ENCODE measurements at places on chromosomes 6 and 20.

DNA sequence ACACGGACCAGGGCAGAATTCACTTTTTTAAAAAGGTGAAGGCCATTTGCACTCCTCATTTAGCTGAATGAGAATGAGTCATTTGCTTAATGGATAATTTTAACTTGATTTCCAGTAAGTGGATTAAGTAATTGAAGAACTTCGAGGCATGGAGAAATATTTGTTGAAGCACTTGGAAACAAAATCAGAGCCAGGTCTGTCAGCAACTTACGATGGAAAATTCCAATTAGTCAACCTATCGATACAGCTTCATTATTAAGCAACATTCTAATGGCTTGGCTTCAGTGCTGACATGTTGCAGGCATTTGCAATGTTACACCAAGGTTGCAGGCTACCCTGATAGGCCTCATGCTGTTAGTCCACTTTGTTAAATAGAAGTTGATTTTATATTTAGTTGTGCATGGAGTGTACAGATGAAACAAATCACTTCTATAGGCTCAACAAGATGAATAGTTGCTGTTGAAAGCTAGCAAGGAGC lies 423.5 kb upstream of the SLC35B3 start:
- no peak for DNase-seq

GRCh38 chr6:129485746-129486145 lies 224.2 kb downstream of the ARHGAP18 start:
- DNase-seq: no peak

GRCh38 chr20:62623488-62624324 lies 18.6 kb upstream of the SLCO4A1 start:
- DNase-seq: no peak

DNA sequence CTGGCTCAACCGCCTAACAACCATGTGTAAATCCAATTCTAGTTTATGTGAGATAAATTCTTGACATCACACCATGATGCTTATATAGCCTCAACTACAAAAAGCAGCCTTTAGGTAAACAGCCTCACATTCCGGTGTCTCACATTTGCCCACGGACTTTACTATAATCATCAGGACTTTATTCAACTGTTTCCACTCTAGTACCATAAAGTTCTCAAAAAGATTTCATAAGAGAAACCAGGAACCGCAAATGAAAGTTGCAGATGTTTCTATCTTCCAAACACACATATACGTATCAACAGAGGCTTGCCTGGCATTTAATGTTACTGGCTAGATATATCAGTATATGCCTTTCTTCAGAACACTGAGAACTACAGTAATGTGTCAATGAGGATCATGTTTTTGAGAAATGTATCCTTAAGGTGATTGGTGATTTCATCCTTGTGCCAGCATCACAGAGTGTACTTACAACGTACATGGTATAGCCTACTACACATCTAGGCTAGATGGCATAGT lies 80.0 kb downstream of the EPB41L2 start:
- DNase-seq: no peak

DNA sequence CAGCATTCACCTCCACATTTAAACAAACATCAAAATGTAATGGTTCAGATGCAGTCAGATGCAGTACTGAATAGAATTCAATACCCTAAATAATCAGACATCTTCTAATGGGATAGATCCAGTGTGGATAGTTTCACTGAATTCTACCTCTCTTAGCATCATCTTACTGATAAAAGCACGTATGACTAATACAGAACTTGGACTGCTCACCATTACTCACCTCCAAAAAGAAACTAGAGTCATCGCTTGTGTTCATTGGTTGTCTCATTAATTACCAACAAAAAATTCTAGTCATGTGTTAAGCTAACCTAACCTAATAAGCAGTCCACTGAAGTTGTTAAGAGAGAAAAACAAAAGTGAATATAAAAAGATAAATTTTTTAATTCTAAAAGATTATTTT lies 165.9 kb upstream of the IRAK1BP1 start:
- no peak for DNase-seq

GRCh38 chr20:61801065-61801360 lies 264.7 kb downstream of the TAF4 start:
- DNase-seq: no peak

DNA sequence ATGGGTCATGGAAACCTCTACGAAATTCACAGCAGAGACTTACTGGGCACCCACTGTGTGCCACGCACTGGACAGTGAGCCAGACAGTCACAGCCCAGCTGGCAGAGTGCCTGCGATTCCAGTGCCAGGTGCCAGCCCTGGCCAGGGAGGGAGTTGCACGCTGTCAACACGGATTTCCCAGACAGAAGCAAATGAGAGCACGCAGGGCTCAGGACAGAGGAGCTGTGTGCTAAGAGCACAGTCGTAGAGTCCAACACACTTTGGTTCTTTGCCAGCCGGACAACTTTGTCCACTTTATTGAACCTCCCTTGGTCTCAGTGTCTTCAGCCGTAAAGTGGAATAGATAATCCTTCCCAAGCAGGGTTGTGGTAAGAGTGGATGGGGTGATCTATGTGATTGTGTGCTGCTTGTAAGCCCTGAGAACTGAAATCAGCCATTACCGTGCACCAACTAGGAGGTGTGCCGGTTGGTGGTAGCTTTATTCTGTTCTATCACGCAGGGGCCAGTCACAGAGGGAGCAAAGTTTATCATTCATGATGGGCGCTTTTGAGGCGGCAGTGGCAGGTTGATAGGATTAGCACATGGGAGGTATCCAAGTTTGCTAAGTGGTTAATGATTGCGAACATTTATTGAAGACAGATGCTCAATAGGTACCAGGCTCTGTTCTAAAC lies 40.6 kb downstream of the SIRPA start:
- no peak for DNase-seq

DNA sequence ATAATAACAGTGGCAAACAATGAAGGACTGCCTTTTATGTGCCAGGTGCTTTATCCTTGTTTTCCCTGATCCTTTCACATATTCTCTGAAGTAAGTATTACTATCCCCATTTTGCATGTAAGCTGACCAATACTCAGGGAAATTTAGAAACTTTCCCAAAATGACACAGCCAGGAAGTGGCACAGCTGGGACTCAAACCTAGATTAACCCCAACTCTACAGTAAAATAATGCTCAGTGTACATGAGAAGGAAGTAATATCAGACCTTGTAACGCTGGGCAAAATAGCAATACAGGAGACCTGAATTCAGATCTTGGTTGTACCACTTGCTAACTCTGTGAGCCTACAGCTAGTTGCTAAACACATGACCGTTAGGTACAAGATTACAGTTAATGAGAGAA lies 26.8 kb upstream of the NRSN1 start:
- no peak for DNase-seq

DNA sequence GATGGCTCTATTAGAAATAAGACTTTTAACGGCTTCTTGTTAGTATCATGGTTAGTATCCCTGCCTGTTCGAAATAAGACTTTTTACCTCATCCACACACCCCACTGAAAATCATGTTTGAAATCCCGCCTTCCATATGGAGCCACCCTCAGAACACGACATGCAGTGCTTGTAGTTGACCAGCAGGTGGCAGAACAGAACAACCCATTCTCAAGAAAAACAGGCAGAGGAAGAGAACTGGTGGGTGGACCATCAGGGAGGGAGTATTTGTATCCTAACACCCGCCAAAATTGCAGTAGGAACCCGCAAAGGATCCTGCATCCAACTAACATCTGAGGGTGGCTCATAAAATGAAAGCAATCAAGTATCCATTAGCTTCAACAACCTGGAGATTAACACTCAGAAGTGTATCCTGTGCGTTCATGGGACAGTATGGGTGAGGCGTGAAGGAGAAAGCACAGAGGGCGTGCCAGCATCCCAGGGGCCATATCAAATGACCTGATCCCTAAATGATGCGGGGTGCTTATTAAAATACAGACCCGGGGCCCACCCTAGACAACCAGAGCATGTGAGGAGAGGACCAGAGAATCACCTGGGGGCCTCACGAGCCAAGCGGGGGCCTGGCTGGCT lies 89.6 kb upstream of the NHSL1 start:
- DNase-seq: no peak

- DNase-seq: no peak
Measured at GRCh38 chr6:159375014-159375413, 205.8 kb downstream of the FNDC1 start.

GRCh38 chr6:27260369-27260768 lies 12.9 kb downstream of the PRSS16 start:
- DNase-seq: no peak

GRCh38 chr6:43077333-43077809 lies 1.3 kb downstream of the PTK7 start:
- no peak for DNase-seq

DNA sequence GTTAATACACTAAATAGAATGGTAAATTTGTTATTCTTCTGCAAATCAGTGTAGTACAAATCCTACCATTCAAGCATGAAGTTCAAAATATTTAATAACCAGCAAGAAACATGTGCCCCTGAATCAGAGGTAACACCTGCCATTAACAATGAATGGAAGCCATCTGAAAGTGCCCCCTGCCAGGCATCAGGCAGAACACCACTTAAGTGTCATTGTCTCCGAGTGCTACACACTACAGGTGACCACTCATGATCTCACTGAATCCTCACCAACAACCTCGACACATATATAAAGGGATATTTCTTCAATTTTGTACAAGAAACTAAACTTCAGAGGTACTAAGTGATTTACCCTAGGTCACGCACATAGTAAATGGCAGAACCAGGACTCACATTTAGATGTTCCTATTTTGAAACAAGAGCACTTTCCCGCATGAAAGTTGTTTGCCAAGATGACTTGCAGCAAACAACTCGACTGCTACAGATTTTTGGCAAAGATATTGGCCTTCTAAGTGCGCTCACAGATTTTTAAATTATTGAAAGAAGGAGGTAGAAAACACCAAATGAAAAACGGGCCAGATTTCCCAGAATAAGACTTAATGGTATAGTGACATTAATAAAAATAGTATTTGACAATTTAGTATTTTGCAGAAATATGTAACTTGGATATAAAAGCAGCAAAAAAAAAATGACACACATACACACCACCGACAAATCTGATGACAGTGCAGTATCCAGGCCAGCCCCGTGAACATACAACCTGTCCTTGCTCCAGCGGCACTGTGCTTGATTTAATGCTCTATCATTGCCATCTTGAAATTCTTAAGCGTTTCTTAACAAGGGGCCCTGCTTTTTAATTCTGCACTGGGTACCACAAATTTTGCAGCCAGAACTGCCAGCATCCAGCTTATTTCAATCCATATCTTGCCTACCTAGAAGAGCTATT lies 274.5 kb downstream of the ALDH8A1 start:
- peak; percentile 93 for DNase-seq

DNA sequence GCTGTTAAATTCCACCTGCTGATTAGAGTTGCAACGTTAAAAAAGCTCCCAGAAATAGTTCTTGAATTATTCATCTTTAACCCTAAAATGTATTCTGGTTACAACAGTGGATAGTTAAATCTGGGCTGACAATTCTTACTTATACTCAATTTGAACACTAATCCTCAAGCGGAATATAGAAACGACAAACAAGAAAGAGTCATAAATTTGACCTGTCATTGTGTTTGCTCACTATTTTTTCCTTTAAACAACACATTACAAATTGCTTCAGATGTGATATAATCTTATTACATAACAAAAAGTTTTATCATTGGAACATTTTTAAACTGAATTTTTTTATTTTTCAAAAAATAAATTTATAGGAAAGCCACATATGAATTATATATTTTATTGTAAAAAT lies 104.5 kb upstream of the RNF217 start:
- DNase-seq: no peak

- no peak for DNase-seq
Measured at GRCh38 chr6:37688078-37688850, 9.4 kb downstream of the MDGA1 start.

- no peak for DNase-seq
Measured at GRCh38 chr6:108473197-108473596, 87.5 kb upstream of the FOXO3 start.

DNA sequence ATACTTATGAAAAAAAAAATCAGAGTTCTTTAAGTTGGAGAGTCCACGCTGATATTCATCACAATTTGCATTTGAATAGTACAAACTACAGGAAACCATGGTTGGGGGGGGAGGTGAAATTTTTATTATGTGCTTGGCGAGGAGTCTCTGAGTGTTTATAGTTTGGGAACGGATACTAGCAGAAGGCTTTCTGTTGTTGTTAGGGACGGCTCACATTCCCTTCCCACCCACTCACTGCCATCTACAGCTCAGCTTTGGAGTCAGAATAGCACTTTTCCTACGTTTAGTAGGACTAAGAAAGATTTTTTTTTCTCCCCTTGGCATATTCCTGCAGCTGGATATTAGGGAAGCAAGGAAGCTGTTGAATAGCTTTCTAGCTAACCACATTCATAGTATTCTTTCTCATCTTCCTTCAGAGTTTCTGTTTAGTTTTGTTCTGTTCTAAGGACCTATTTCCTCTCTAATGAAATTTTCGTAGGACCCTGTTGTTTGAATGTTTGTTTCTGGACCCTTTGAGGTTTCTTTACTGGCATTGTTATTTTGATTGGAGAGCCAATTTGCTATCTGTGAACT lies 235.1 kb upstream of the ZNF217 start:
- no peak for DNase-seq
